IMR-90 (cell line): ENCODE measurements at places on chromosomes 4 and X. TPM values are rescaled to one million over a fixed set of nuclear protein-coding genes. Genes with fewer than 3 reads are reported as not detected.
A peak's percentile ranks its signal among the peaks of the same experiment; 100 is the strongest.

Gene TNMD
- total RNA-seq, result not detected in 2 replicates

Gene C1QTNF7
- 0.18 and 0.28 TPM in 2 replicates for total RNA-seq

Gene CXCL5
- total RNA-seq, result not detected in 2 replicates

Gene DCAF8L2
- total RNA-seq, result not detected in 2 replicates

Gene ZNF157
- total RNA-seq, result under 0.01 TPM in 1 of 2 replicates, not detected in the other

Gene CFAP47
- under 0.01 TPM in 1 of 2 replicates, not detected in the other for total RNA-seq

Gene PNCK
- total RNA-seq, result 0.18 TPM in 1 of 2 replicates, not detected in the other

- DNase-seq, result no peak
Observed at GRCh38 chrX:10794203-10794630, 173.8 kb upstream of the MID1 start.

- no peak for DNase-seq
Observed at GRCh38 chr4:89142691-89143669, 31.6 kb downstream of the TIGD2 start.

DNA sequence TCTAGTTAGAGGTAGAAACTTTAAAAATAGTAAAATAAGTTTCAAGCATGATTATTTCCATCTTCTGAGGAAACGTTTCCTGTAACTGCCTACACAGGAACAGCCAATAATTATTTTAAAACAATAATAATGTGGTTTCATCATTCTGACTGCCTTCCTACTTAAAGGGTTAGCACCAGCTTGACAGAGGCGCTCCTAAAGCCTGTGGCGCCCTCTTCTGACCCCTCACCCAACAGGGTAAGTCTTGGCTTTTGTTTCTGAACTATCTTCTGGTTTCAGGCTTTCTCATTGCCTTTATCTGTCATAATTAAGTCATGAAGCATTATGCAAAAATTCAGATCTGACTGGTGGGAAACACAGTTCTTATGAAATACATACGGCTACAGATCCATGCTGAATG lies 96.7 kb downstream of the ITM2A start:
- no peak for DNase-seq

DNA sequence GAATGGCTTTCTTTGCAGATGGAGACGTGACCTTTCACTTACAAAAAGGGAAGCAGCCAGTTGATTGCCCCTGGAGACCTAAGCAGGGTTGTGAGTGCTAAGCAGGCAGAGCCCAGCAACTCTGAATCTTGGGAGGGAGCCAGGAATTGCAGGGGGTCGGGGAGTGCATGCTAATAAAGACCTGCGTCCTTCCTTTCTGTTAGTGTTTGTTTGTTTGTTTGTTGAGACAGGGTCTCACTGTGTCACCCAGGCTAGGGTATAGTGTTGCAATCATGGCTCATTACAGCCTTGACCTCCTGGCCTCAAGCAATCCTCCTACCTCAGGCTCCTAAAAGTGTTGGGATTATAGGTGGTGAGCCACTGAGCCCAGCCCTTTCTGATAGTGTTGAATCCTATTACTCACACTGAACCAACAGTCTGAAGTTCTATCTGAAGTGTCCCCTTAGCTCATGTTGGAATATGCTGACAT lies 137.4 kb downstream of the CEP135 start:
- DNase-seq, result no peak

- DNase-seq, result no peak
Observed at GRCh38 chr4:38354421-38354820, 309.6 kb upstream of the KLF3 start.

GRCh38 chr4:21991050-21991449 lies 42.5 kb upstream of the KCNIP4 start:
- DNase-seq, result peak; percentile 5

GRCh38 chr4:1384675-1385372 lies 21.4 kb downstream of the NKX1-1 start:
- no peak for DNase-seq

DNA sequence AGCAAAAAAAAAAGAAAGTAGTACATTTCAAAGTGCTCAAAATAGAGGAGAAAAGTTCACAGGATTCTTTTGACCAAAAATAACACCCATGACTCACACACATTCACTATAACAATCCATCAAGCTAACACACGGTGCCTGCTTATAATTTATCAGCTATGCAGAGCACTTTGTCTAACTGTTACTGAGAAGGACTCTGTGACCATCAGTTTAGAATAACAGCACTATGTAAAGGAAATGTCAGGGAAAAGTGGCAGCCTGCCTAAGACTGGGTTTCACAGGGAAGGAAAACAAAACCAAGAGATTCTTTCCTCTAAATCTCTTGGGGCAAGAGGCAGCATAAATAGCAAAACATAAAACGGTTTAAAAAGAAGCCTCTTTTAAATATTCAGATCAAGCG lies 54.8 kb downstream of the CCDC149 start:
- DNase-seq, result peak; percentile 78

DNA sequence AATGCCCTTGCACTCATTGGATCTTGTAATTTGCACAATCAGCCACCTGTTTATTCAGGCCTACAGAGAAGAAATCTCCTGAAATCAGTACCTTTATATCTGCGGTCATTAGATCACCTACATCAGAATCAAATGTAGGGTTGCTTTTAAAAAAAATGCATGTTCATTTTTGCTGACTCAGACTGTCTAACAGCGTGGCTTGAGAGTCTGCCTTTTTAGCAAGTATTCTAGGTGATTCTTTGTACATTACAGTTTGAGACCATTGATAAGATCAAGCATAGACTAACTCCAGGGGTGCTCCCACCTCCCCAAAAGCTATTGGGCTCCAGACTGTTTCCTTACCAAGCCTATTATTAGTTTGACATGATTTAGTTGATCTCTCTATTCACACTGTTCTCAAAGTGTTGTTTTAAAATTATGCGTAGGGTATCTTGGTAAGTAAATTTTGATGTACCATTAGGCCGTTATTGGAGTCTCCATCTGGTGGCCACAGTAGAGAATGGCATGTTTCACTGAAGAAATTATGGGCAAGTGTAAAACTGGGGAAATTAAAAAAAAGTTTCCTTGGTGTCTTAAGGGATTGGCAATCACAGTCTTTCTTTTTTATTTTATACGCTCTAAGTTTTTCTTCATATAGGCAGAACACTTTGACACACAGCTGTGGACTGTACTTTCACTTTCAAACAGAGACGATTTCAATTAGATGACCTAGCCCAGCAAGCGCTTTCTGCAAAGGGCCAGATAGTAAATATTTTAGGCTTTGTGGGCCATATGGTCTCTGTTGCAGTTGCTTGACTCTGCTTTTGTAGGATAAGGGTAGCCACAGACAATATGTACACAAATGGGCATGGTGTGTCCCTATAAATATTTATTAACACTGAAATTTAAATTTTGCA lies 33.7 kb upstream of the MSL3 start:
- DNase-seq, result peak; percentile 41

- DNase-seq, result no peak
Observed at GRCh38 chr4:173680278-173680677, 150.2 kb upstream of the HAND2 start.

GRCh38 chrX:29530501-29530900 lies 684.9 kb upstream of the MAGEB2 start:
- DNase-seq, result peak; percentile 59

DNA sequence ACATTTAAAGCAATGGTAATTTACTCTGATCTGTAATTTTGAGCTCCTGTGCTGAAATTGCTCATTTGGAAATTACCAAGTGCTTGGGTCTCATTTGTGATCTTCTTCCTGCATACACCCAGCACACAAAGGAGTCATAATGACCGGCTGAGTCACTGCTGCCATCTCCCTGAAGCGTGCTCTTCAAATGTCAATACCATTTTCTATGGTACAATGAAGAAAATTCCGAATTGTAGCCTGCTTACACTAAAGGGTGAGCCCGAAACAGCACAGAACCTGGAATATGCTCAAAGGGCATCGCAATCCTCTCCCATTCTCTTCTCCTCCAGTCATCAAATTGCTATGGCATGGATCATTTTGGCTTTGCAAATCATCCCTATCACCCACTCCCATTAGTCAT lies 140.5 kb downstream of the GRIA3 start:
- no peak for DNase-seq

DNA sequence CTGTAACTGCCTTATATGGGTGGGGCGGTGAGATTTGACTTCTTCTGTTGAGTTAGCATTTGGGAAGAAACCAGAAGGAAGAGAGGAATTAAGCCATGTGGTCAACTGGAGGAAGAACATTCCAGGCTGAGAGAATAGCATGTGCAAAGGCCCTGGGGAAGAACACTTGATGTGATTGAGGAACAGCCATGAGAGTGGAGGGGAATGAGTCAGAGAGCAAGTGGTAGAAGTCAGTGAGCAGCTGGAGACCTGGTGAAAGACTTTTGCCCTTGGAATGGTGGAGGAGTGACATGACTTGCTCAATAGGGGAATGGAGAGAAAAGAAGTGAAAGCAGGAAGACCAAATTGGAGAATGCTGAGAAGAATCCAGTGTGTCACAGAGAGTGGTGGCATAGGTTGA lies 327.8 kb upstream of the HAND2 start:
- no peak for DNase-seq

DNA sequence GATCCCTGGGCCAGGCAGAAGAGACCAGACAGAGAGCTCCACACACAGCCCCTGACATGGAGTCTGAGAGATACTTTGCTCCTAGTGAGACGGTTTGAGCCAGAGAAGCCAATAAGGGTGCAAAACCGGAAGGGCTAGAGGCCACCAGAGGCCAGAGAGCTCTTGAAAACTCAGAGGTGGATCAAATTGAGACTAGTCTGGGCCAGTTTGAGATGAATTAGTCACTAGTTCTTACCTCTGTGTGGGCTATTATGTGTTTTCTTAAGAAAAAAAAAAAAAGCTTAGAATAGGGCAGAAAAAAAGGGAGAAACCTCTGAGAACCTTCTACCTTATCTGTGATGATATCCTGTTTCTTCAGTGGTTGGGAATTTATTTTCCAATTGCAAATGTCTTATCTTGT lies 110.4 kb upstream of the EDNRA start:
- DNase-seq, result peak; percentile 43

DNA sequence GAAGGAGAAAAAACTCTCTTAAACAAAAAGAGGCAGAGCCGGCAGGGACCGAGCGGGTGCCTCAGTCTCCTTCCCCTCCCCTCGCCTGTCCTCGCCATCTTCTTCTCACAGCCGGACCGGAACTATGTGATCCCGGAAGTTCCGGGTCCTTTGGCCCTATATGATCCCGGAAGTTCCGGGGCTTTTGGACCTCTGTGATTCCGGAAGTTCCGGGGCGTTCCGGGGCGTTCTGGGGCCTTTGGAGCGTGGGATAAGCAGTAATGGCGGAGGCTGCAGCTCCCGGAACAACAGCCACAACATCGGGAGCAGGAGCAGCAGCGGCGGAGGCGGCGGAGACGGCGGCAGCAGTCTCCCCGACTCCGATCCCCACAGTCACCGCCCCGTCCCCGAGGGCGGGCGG lies 98.9 kb upstream of the MED14 start:
- no peak for DNase-seq

DNA sequence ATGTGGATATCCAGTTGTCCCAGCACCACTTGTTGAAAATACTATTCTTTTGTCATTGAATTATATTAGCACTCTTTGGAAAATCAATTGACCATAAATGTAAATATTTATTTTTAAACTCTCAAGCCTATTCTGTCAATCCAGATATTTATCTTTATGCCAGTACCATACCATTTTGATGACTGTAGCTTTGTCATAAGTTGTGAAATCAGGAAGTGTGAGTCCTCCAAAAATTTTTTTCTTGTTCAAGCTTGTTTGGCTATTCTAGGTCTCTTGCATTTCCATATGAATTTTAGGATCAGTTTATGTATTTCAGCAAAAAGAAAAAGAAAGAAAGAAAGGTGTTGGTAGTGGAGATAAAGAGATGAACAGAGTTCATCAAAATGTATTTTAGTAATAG lies 8.2 kb upstream of the SMPX start:
- no peak for DNase-seq

GRCh38 chr4:57094832-57095223 lies 15.4 kb downstream of the IGFBP7 start:
- peak; percentile 74 for DNase-seq

DNA sequence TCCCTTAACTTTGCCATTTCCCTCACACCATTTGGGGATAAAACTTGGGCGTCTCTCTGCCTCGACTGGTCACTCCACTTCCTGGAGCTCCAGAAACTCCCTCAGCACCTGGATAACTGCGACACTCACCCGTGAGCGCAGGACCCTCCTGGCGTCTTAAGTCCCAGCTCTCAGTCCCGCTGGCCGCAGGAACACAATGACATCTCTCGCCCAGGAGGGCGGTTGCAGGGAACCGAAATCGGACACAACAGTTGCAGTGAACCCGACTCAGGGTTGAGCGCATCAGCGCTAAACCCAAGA lies 370.9 kb upstream of the SMIM31 start:
- DNase-seq, result no peak

GRCh38 chr4:142698552-142698951 lies 147.5 kb downstream of the INPP4B start:
- no peak for DNase-seq

GRCh38 chr4:25129917-25130316 lies 30.3 kb downstream of the SEPSECS start:
- DNase-seq, result peak; percentile 2

GRCh38 chrX:153706799-153707198 lies 17.4 kb downstream of the BCAP31 start:
- DNase-seq, result no peak

- DNase-seq, result no peak
Observed at GRCh38 chr4:115054836-115055235, 58.6 kb downstream of the NDST4 start.

GRCh38 chrX:42149765-42150164 lies 226.4 kb upstream of the CASK start:
- DNase-seq, result no peak

DNA sequence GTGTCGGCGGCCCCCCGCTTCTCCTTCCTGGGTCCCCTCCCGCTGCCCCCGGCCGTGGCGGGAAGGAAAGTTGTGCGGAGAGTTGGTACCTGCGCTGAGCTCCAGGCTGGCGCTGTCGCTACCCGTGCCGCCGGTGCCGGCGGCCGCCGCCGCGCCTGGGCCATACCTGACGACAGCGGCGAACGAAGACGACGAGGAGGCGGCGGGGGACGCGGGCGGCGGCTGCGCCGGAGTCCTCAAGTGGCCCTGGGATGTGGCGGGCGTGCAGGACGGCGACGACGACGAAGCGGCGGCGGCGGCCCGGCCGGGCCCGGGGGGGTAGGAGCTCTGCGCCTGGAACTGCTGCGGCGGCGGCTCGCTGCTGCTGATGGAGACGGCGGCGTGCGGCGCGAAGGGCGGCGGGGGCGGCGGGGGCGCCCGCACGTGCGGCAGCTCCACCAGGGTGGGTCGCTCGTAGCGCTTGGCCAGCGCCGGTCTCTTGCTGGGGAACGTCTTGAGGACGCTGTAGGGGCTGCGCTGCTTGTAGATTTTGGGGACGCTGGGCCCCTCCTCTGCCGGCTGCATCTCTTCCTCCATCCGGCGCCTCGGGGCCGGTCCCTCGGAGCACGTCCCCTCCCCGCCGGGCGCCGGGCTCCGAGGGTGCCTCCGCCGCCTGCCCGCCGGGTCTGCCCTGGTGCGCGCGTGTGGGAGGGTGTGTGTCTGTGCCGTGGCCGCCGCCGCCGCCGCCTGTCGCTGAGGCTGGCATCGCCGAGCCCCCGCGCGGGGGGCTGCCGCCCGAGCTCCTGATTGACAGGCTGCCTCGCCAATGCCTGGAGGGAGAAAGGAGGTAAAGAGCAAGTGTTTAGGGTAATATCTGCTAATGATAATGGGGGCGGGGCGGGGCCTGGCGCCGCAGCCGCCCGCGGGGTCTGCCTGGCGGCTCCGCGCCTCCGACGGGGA lies 618 bp downstream of the BEND4 start:
- no peak for DNase-seq
